T-helper 9 cell (primary cell): ENCODE measurements at places on chromosomes 7 and 10.

- DNase-seq, result no peak
These were observed 30.0 kb upstream of the CFAP46 start for GRCh38 chr10:132972149-132972985.

DNA sequence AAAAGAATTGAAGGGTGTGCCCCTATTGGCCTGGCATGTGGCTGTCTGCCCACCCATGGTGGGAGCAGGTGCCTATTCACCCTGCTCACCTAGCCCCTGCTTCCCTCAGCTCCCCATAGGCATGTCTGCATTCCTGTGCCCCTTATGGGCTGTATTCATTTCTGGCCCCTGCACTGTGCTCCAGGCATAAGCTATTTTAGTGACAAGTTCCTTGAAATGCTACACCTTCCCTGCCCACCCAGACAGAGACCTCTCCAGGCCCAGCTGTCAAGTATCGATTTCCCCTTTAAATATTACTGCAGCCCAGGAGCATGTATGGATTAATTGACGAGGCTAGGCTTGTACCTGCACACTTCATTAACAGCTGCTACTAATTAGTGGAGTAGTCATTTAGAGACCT lies 235.4 kb downstream of the RPS24 start:
- no peak for DNase-seq

DNA sequence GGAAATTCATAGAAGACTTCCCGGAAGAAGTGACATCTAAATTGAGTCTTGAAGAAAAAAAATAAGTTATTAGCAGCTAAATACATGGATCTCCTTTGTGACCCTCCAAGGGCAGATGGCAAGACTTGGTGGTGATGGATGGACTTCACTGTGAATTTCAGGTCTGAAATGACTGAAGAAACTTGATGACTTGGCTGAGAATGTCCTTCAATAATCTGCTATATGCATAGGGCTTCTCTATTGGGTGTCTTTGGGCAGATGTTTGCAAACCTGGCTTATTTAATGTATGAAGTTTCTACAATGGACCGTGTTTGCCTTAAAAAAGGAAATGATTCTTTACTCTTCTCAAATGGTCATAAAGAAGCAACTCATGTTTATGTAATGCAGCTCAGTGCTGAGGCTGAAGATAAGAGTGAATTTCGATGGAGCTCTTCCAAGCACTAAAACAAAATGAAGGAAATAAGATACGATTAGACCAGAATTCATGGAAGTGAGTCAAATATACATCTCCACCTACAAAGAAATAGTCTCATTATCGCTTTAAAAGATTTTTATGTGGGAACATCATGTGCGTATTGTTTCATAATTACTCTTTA lies 116.6 kb upstream of the WDR11 start:
- DNase-seq, result no peak

GRCh38 chr10:18497806-18498369 lies 153.5 kb downstream of the NSUN6 start:
- DNase-seq, result no peak

DNA sequence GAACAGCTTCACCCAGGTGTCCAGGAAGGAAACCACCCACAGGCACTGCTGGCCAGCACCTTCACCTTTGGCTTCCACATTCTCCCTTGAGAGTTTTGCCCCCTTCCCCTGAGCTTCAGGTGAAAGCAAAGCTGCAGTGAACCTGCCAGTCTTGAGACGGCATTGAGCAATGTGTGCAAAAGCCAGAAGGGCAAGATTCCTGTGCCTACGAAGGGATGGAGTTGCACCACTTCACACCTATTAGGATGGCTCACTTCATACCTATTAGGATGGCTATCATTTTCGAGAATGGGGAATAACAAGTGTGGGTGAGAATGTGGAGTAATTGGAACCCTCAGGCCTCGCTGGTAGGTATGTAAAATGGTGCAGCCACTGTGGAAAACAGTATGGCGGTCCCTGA lies 7.2 kb downstream of the HABP2 start:
- DNase-seq, result no peak

- no peak for DNase-seq
These were observed 4.5 kb downstream of the LLCFC1 start for GRCh38 chr7:142943706-142944268.

GRCh38 chr7:113921363-113921762 lies 2.6 kb upstream of the PPP1R3A start:
- DNase-seq, result no peak

DNA sequence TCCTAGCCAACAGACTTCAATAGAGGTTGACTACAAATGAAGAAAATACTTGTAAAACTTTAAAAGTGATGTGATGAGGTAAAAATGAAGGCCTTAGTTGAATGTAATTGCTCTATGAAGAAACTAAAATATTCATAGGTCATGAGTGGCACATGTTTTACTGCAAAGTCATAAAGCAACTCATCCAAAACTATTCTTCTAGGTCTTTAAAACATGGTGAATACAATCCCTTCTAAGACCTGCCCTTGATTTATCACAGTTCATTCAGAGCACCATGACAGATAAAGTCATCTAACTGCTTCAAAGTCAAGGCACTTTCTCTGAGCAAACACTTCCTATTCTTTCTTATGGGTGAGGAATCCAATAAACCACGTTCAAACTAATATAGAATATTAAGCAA lies 713.5 kb downstream of the SORCS1 start:
- DNase-seq, result no peak
